Activated T-cell treated with anti-CD3 and anti-CD28 coated beads, Interleukin-2, amount 50 U/mL, for 4 hours (primary cell): ENCODE measurements at places on chromosomes 5 and 9.

- no peak for DNase-seq
These were observed 53.6 kb downstream of the PRR16 start for GRCh38 chr5:120517607-120518252.

- DNase-seq, result no peak
These were observed 6.3 kb upstream of the GZMA start for GRCh38 chr5:55096182-55096581.

DNA sequence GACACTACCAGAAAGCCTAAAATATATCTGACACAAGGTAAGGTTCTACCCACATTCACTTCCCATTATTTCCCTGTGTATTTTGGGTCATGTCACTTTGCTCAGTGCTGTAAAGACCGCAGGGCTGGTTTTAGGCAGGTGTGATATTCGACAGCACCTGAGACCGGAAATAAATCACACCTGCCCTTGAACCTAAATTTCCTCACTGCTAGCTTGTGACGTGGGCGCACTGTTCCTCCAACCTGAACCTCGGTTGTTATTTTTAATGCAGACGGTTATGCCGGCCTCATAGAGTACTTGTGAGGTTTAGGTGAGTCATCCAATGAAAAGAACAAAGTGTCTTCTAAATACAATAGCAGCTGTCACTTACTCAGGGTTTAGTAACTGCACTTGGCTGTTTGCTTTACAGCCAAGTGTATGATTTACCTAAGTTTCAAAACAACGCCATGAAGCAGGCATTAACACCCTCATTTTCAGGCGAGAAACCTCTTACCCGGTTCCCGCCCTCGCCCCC lies 20.7 kb upstream of the ZNF782 start:
- DNase-seq, result peak; percentile 37

- DNase-seq, result no peak
These were observed 36.8 kb downstream of the KDM3B start for GRCh38 chr5:138389332-138389731.

DNA sequence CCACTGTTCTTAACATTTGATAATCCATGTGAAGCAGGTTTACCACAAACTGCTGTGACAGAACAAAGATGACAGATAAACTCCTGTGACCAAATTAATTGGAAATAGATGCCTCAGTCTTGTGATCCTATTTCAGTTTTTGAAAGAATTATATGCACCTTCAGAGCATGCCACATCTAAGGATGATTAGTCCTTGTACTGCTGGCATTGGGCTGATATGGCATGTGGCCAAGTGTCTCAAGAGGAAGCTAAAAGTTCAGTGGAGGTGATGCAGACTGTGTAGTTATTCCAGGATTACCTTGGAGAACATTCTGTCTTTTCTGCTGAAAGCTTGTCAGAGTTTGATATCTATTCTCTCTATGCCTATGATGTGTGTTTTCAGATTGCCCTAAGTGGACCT lies 314.4 kb upstream of the EFNA5 start:
- DNase-seq, result no peak

DNA sequence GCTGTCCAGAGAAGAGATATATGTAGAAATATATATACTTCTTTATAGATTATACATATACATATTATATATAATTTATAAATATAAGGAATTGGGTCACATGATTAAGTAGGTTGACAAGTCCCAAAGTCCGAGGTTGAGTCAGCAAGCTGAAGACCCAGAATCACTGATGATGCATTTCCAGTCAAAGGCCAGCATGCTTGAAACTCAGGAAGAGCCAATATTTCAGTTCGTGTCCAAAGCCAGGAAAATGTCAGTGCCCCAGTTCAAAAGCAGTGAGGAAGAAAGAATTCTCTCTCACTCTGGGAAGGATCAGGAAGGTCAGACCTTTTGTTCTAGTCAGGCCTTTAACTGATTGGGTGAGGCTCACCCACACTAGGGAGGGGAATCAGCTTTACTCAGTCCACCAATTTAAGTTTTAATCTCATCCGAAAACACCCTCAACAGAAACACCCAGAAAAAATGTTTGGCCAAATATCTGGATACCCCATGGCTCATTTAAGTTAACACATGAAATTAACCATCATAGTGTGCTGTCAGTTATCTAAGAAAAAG lies 42.0 kb upstream of the LVRN start:
- DNase-seq, result no peak

DNA sequence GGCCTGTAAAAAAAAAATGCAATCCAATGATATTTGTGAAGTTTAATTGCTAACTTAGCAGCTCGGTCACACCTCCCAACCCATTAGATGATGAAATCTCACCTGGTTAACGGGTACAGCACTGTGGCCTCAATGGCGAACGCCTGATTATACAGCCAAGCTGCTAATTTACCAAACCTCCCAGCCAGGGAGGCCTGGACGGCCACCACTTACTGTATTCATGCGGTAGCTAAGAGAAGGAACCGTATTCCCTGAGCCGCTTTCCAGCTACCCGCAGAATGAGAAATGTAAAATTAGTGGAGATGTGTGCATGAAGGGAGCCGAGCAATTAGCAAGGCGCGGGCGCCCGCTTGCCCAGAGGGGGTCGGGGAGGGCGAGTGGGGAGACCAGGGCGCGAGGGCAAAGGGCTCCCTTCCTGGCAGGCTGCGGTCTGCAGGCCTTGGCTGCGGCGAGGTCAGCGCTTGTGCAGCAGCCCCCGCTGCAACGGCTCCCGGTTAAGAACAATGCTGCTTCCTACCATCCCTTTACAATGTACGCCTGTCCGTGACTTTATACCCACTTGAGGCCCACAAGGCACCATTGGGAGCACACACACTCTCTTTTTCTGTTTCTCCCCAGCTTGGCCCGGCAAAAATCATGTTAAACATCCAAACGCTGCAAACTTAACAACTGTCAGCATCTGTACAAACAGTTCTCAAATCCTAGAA lies 70.4 kb upstream of the TBCA start:
- no peak for DNase-seq
